ENCODE measurements at places on chromosomes 16 and 17. TPM values are rescaled to one million over a fixed set of nuclear protein-coding genes. Genes with fewer than 3 reads are reported as not detected.

- DNase-seq: no peak
Observed at GRCh38 chr16:48616571-48616970, 6.6 kb upstream of the N4BP1 start.

The CCL17 gene
- total RNA-seq: 7.4 TPM

The VKORC1 gene
- 55.6 TPM for total RNA-seq

- DNase-seq: no peak
Observed at GRCh38 chr16:82055728-82056549, 20.9 kb downstream of the HSD17B2 start.

The SLC12A3 gene
- not detected for total RNA-seq

The TBC1D26 gene
- not detected for total RNA-seq

The MT1M gene
- 0.91 TPM for total RNA-seq

DNA sequence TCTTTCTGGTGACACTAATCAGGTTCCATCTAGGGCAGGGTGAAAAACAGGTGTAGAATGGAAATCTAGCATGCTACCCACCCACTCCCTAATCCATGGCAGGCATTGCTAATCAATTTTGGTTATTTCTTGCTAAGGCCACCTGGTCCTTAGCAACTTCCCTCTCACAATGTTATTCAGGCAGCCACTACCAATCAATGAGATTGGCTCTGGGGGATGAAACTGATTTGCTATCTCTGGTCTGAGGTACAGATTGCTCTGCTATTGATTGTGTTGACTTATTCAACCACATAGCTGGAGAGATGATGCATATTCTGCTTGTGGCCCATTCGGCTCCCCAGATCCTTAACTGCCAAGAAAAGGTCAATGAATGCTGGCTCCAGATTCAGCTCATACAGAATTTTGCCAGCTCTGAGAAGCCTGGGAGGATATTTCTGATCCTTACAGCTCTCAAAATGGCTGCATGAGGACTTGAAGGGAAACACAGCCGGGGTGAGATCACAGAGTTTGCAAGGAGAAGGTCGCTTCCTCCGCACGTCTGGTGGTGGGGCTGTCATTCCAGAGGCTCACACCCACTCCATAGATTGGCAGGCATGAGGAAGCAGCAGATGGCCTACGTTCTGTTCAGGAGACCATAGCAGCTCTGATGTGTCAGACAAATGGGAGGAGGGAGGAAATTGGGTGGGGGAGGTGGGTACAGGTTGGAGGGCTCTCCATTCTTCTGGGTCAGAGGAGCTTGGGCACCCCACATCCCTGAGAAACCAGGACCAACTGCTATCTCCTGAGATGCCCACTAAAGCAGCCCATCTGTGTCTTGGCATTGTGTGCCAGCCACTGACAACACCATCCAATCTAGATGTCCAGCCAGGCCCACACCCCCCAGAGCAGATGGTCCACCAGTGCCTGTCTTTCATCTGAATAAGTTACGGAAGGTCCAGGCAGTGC is 22.3 kb downstream of the SEZ6 start:
- DNase-seq: no peak

The ATP5PD gene
- 125 TPM for total RNA-seq

DNA sequence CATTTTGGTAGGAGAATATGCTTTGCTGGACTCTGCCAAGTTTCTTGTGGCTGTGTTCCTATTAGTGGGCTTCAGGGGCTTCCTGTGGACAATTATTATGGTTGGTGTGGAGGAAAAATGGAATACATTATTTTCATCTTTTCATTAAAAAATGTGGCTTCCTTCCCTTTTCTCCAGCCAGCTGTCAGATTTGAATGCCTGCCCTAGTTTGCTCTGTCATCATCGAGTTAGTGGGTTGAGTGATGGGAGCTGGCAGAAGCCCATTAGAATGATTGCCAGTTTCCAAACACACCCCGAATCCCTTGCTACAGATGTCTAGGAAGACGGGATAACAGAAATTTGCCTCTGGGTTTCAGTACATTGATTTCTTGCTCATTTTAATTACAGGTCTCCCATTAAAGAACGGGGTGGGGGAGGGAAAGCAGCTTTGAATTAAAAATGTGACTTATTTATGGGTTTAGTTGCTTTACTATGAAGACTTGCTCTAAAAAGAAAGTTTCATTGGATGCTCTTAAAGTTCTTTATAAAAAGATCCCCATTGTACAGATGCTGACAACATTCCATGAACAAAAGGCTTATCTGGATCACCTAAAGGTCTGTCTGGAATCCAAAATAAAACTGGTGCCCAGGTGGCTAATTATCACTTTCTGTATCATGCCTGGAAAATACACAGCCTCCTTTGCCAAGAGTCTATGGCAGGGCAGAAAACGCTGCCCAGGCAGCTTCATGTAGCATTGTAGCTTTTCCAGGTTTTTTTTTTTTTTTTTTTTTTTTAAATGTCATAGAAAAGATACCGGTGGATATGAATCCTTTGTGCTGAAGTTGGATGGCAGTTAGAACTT is 103.6 kb downstream of the PRKCA start:
- no peak for DNase-seq

DNA sequence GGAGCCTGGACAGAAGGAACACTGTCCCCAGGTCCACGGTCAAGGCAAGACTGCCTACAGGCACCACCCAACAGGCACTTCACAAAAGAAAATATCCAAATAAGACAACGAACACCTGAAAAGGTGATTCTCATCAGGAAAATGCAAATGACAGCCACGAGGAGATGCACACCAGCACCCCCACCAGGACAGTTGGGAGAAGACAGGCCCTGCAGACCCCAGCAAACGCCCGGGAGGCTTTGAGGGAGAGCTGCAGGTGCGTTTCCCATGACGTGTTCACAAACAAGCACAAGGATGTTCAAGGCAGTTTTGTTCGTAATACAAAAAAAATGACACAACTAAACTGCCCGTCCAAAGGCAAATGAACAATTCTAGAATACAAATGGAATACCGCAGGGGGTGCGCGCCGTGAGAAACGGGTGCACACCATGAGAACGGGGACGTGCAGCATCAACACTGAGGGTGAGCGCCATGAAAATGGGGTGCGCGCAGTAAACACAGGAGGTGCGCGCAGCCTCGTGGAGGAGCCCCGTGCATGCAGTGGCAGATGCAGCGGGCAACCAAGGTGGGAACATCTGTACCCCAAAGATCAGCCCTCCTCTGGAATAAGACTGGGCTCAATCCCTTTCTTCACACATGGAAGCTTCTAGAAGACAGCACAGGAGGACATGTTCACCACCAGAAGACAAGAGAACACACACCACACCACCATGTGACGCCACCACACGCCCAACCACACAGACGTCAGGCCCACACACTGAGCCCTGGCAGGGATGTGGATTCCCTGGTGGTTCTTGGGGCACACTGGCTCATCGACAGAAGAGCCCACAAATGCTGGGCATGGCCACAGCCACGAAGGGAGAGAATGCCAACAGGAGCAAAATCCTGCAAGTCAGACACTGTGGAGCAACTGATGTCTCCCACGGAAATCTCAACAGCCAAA is 91.2 kb downstream of the ZNF778 start:
- DNase-seq: peak; percentile 47

DNA sequence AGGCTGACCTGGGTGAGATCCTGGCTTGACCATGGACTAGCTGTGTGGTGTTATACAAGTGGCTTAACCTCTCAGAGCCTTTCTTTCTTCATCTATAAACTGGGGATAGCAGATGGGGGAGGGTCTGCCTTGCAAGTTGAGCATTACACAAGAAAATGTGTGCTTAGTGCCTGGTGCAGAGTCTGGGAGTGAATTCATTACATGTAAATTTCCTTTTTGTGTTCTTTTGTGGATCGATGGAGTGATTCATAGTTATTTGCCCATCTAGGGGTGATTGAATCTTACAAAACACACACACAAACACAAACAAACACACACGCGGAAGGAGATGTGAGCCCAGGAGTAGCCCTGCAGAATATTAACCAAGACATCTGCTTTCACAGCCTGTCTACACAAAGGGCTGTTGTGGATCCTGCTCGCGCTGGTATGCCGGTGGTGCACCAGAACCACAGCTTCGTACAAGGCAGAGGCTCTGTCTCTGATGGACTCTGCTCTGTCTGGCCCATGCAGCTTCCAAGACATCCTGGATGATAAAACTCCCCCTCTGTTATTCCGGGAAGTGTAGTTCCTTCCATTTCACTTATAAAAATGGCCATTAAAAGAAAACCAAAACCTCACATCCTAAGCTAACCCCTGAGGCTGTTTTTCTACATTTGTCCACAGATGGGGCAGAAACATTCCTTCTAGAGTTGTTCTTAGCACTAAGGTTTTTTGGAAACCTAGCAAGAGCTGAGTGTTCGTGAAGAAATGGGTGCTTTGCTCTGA is 86.1 kb downstream of the UTP18 start:
- no peak for DNase-seq

The TEX14 gene
- 0.84 TPM for total RNA-seq

The GPR142 gene
- not detected for total RNA-seq

- DNase-seq: no peak
Observed at GRCh38 chr17:43875476-43876147, 28.6 kb downstream of the CD300LG start.

- DNase-seq: no peak
Observed at GRCh38 chr16:25256695-25257469, 763 bp downstream of the ZKSCAN2 start.

GRCh38 chr17:79690466-79690865 is 40.3 kb upstream of the ENPP7 start:
- no peak for DNase-seq

GRCh38 chr17:80724775-80725266 is 180.2 kb downstream of the RPTOR start:
- no peak for DNase-seq

The TPSB2 gene
- 0.60 TPM for total RNA-seq

- DNase-seq: peak; percentile 70
Observed at GRCh38 chr17:63516910-63517824, 6.0 kb upstream of the KCNH6 start.

The WFDC1 gene
- total RNA-seq: not detected

GRCh38 chr16:88941913-88942909 is 34.8 kb downstream of the CBFA2T3 start:
- DNase-seq: peak; percentile 66

The SLC2A4 gene
- 0.17 TPM for total RNA-seq

GRCh38 chr16:965487-965886 is 5.3 kb downstream of the LMF1 start:
- no peak for DNase-seq

DNA sequence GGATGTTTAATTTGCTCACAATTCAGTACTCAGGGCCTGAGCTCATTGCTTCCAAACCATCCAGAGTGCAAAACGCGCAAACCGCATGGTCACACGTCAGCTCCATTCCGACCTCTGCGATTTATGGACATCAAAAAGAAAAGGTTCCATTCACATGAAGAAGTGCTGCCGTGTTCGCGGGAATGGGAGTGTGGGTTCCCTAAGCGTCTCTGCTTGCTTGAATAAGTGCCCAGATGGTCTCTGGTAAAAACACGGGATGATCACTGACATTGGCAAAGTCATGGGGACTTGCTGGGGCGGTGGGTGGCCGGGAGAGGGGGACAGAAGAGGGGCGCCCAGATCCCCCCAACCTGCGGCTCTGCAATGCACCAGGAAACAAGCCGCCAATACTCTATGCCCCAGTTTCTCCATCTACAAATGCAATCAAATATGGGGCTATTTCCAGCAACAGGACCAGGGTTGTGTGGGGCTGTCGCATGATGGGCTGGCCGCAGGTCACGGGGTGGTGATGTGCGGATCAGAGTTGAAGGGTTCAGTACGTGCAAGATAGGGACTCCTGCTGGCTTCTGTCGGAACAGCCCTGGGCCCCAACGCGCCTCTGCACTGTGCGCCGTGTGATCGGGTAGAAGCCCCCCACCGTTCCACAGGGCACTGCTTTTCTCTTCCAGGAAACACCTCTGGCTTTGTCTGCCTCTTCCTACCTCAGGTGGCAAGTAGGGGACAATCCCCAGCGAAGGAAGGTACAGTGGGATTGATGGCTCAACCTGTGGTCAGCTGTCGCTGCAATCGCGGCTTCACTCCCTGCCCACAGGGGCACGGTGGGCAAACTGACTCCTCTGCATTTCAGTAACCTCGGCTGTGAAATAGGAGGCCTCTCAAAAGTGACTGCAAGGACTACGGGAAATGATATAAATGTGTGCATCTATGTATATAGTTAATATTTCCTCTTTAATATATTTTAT is 11.2 kb downstream of the FOXF1 start:
- no peak for DNase-seq

The PNMT gene
- total RNA-seq: 0.67 TPM

DNA sequence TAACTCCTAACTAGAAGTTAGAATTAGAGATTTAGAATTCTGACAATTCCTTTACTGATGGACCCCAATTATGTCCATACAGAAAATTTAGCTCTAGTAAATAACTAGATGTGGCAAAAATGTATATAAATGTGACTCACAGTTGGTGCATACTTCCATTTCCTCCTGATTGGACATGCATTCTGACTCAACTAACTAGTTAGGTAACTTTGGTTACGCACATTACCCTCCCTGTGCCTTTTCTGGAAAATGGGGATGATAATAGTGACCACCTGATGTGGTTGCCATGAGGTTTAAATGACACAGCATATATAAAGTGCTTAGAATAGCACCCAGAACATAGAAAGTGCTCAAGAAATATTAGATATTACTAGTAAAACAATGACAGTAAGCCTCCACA is 550.0 kb upstream of the SALL1 start:
- DNase-seq: no peak

The HOXB6 gene
- total RNA-seq: 0.51 TPM

The STH gene
- total RNA-seq: not detected

The CASKIN1 gene
- 0.89 TPM for total RNA-seq

- no peak for DNase-seq
Observed at GRCh38 chr17:38796451-38797157, 2.8 kb downstream of the PIP4K2B start.

DNA sequence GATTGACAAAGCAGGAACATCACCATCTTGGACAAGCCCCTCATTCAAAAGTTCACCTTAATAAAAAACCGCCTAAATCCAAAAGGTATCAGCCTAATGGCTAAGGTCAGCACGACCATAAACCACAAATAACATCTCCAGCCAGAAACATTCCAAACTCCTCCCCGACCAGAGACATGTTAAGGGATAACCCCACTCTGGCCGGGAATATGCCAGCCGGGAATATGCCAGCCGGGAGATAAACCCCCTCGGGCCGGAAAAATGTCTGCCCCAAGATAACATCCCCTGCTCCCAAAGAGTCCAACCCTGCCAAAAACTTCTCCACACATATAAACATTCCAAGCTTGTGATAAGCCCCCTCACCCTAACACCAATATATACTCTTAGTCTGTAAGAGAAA is 1.4 kb downstream of the DHX33 start:
- DNase-seq: no peak

DNA sequence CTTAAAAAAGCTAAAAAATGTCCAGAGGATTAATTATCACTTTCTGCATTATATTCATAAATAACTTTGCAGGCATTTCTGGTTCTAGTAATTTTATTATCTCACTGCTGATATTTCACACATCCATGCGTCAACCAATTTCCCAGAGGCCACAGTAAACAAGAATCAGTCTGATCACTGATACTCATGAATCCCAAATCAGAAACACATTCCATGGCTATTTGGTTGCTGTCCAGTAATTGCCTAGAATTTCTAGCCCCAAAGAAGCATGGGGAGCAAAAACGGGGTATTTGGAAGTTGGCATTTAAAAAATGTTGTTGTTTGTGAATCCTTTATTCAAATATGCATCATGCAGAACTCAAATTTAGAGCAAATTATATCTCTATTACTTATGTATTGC is 244.8 kb downstream of the CDH8 start:
- DNase-seq: no peak

The CCL2 gene
- total RNA-seq: 1.2 TPM

The ACSM2A gene
- 0.79 TPM for total RNA-seq

The SPNS2 gene
- 1.1 TPM for total RNA-seq

The HS3ST3A1 gene
- 1.5 TPM for total RNA-seq

- DNase-seq: peak; percentile 78
Observed at GRCh38 chr17:59842901-59843652, 49.7 kb downstream of the TUBD1 start.

All from activated T-cell treated with anti-CD3 and anti-CD28 coated beads, Interleukin-2, amount 50 U/mL, for 72 hours (primary cell).